ENCODE measurements at places on chromosomes 3 and 15. TPM values are rescaled to one million over a fixed set of nuclear protein-coding genes. Genes with fewer than 3 reads are reported as not detected.

CHDH gene
- total RNA-seq: 0.02 TPM

SH3GL3 gene
- not detected for total RNA-seq

CHRD gene
- total RNA-seq: not detected

CCDC9B gene
- 2.3 TPM for total RNA-seq

SCG3 gene
- not detected for total RNA-seq
